ENCODE measurements at places on chromosomes 7 and 10.

- DNase-seq = no peak
Observed at GRCh38 chr10:128915630-128916029, 551.4 kb upstream of the MGMT start.

GRCh38 chr10:8656261-8656660, 601.8 kb downstream of the GATA3 start:
- DNase-seq = no peak

- no peak for DNase-seq
Observed at GRCh38 chr10:123906884-123907652, 15.5 kb upstream of the CPXM2 start.

- no peak for DNase-seq
Observed at GRCh38 chr7:17380736-17381662, 82.5 kb downstream of the AHR start.

- DNase-seq = no peak
Observed at GRCh38 chr7:155408651-155409586, 49.0 kb upstream of the EN2 start.

GRCh38 chr10:55852900-55853299, 508.2 kb downstream of the ZWINT start:
- no peak for DNase-seq

DNA sequence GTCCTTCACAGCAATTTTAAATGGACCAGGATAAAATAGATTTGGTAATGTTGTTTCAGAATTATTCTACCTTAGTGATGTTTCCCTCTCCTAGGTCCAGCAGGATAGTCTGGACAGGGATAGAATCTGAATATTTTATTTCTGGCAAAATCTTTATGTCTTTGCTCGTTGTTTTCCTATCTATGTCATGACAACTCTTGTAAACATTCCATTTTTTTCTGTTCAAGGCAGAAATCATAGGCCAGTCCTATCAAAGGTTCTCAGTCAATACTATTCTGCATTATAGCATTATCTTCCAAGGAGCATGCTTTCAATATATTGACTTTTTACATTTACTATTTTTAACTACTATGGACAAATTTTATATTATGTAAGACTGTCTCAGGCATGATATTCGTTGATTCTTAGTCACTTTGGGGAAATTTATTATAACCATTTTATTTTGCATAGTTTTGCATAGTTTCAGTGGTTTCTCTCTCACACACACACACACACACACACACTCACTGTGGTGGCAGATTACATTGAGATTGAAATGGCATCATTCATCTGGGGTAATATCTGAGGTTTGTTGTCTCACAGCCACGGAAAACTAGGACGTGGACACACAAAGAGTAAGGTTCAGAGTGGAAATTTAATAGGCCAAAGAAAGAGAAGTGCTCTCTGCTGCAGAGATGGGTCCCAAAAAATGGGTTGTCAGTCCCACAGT, 17.2 kb downstream of the TAS2R60 start:
- no peak for DNase-seq

Data from bone marrow (tissue), 2 donors.